ENCODE measurements at places on chromosomes 7 and 10.

DNA sequence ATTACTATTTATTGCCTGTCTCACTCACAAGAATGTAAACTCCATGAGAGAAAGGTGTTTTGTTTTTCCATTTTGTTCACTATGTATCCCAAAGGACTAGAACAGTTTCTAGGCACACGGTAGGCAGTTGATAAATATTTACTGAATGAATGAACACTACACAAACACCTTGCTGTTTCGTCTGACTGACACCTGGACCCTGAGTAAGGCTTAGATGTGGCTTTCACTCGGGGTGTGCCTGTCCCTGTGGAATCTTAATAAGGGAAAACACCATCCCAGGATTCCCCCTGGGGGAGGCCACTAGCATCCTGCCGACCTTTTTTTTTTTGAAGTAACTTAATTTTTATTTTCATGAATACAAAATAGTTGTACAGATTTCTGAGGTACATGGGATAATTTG, 66.6 kb upstream of the STEAP1B start:
- no peak for DNase-seq

GRCh38 chr10:94680544-94680943, 3.0 kb upstream of the CYP2C18 start:
- DNase-seq = no peak

- DNase-seq = no peak
Measured at GRCh38 chr7:133461421-133461820, 208.5 kb downstream of the EXOC4 start.

DNA sequence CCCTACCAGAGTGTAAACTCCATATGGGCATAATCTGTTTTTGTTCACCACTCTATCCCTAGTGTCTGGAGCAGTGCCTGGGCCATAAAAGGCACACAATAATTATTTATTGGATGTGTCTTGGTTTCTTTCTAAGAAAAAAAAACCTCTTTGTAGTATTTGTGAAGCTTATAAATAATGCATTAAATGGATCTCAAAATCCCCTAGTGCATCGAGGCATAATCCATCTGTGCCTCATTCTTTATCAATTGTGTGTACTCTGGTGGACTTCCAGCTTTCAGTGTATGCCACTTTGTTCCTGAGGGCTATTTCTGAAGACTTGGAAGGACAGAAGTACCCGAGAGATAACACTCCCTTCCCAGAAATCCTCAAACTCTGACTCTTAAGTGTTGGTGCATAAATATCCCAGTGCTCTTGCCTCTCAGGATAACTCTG, 255.0 kb upstream of the PHYHIPL start:
- no peak for DNase-seq

DNA sequence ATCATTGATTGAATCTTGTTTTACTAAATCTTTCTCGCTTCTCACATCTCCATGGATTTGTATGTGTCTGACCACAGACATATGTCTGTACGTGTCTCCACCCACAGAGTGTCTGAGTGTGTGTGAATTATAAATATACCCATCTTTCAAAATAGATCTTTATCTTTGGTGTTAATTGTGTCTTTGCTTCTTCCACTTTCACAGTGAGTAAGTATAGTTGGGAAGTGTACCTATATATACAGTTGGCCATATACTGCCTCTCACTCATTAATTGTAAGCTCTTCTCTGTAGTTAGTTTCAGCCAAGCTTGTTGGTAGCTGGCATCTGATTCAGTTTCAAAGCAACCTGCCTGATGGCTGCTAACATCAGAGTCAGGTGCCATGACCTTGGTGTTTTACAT, 18.4 kb downstream of the EEPD1 start:
- no peak for DNase-seq
